Cardiac septum (tissue), 1 donor: ENCODE measurements at places on chromosomes 3 and 15. TPM values are rescaled to one million over a fixed set of nuclear protein-coding genes. Genes with fewer than 3 reads are reported as not detected.

Gene BAHD1
- total RNA-seq = 17.7 TPM

Gene C3orf70
- total RNA-seq = 2.2 TPM

Gene CADM2
- total RNA-seq = 0.65 TPM

Gene AMIGO3
- total RNA-seq = 0.35 TPM

Gene CCR2
- total RNA-seq = 1.3 TPM

Gene PRR20G
- total RNA-seq = not detected

Gene GRAMD1C
- total RNA-seq = 0.70 TPM

Gene CP
- 8.1 TPM for total RNA-seq

Gene C3orf85
- total RNA-seq = not detected

Gene LNP1
- total RNA-seq = 4.6 TPM

Gene IFT57
- total RNA-seq = 23.1 TPM

Gene ABHD6
- 4.9 TPM for total RNA-seq

Gene USF3
- 16.3 TPM for total RNA-seq

Gene GOLGA8T
- 1.6 TPM for total RNA-seq

Gene CLEC3B
- 77.1 TPM for total RNA-seq

Gene NR2E3
- total RNA-seq = not detected

Gene TRPC1
- 18.7 TPM for total RNA-seq

Gene MUC20
- 6.5 TPM for total RNA-seq

Gene CHRNA7
- 1.1 TPM for total RNA-seq

Gene MAN2A2
- 73.3 TPM for total RNA-seq

Gene MESP2
- total RNA-seq = 0.19 TPM

Gene ST8SIA2
- total RNA-seq = 10.1 TPM

Gene NPAP1
- not detected for total RNA-seq

Gene RTP1
- total RNA-seq = not detected

Gene SPTBN5
- 2.4 TPM for total RNA-seq

Gene A4GNT
- total RNA-seq = not detected

Gene IL5RA
- total RNA-seq = 0.40 TPM

Gene PLSCR1
- 43.5 TPM for total RNA-seq
